ENCODE measurements at places on chromosomes 4 and X.

GRCh38 chr4:136056748-136057147 lies 1475.5 kb downstream of the PCDH18 start:
- H3K27ac ChIP-seq = no peak overlapping the region
- no peak for DNase-seq
- no peaks in the 10 kb centered on the region for H3K4me1 ChIP-seq
- H3K4me3 ChIP-seq = no peak overlapping the region
- no peaks in the 10 kb centered on the region for H3K27me3 ChIP-seq
- H3K36me3 ChIP-seq = no peaks in the 10 kb centered on the region

- H3K4me1 ChIP-seq = no peaks in the 10 kb centered on the region
- no peaks in the 10 kb centered on the region for H3K27me3 ChIP-seq
- no peak overlapping the region for H3K4me3 ChIP-seq
- no peak overlapping the region for H3K27ac ChIP-seq
These were observed 11.5 kb upstream of the TRAM1L1 start for GRCh38 chr4:117096886-117097285.

DNA sequence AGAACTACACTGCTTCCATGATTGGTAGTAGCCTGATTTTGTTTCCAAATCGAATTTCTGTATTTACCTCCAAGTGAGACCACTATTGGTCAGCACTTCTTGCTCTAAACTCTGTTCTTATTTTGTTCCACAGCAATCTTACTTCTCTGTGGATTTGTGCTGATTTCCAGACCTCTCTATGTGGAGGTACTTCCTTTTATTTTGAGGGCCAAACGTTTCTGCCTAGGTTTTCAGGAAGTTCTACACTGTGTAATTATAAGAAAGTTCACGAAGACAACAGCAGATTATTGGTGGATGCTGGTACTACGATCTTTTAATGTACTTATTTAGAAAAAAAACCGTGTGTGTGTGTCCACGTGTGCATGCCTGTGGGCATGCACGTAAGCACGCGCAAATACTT lies 46.7 kb downstream of the DTHD1 start:
- DNase-seq = no peak
- H3K27me3 ChIP-seq = no peaks in the 10 kb centered on the region
- H3K36me3 ChIP-seq = no peaks in the 10 kb centered on the region

DNA sequence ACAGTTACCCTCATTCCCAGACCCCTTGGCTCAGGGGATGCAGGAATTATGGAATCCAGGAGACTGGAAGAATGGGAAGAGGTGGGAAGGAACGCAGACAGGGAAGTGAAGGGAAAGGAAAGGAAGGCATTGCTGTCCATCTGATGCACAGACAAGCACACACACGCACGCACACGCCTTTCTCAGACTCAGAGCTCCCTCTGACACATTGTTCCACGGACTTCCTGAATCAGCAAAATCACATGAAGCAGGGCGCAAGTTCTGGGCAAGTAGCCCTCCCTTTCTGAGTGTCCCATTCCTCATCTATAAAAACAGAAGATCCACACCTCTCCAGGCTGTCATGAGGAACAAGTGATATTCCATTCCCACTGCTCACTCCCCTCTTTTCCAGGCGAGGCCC lies 13.2 kb downstream of the IQSEC2 start:
- no peak for DNase-seq
- no peaks in the 10 kb centered on the region for H3K36me3 ChIP-seq
- H3K27ac ChIP-seq = no peak overlapping the region
- peaks cover 29% of the 10 kb centered on the region for H3K27me3 ChIP-seq
- peaks cover 15% of the 10 kb centered on the region for H3K4me1 ChIP-seq

GRCh38 chr4:135672202-135672601 lies 1470.6 kb upstream of the PABPC4L start:
- DNase-seq = no peak
- H3K4me3 ChIP-seq = no peak overlapping the region
- no peaks in the 10 kb centered on the region for H3K36me3 ChIP-seq
- no peaks in the 10 kb centered on the region for H3K27me3 ChIP-seq
- no peak overlapping the region for H3K27ac ChIP-seq
- H3K4me1 ChIP-seq = no peaks in the 10 kb centered on the region

DNA sequence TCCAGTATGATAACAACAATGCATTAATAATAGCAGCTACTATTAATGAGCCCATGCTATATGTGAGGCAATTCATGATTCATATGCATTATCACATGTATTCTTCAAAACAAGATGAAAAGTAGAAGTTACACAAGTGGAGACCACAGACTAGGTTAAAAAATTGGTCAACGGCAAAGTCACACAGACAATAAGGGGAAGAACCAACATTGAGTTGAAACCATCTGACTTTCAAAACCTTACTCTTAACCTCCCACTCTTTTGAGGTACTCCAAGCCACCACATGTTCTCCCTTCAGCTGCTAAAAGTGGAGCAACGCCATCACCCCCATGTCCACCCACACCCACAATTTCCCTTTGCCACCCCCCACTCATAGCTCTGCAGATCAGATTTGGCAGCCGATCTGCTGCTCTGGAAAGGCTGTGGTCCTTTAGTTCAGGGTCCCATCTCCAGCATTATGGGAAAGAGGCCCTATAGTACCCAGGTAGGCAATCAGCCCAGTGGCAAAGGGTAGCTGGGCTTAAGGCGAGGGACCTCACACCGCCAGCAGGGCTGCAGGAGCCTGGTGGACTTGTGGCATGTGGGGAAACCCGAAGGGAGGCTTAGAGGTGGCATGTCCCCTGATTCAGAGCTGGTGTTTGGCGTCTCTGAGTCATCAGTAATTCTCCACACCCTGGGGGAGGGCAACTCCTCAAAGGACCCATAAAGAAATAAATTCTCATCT lies 33.5 kb upstream of the CYBB start:
- peaks cover 21% of the 10 kb centered on the region for H3K4me1 ChIP-seq
- no peak overlapping the region for H3K4me3 ChIP-seq

DNA sequence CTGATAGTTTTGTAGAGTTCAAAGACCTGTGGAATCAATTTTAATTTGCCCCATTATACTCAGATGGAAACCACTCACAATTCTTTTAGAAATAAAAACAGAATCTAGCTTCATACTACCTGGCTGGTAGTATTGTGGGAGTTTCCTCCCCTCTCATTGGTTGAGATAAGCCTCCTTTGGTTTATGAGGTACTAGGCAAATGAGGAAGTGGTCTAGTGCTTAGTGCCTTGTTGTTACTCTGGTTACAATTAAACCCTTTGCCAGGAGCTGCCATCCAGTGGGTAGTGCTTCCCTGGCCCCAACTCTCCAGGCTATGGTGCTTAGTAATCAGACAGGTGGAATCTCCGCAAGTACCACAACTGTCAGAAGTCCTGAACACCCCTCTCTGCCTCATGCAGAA lies 118.3 kb downstream of the CDKL5 start:
- H3K27ac ChIP-seq = no peak overlapping the region
- no peak overlapping the region for H3K4me3 ChIP-seq
- H3K27me3 ChIP-seq = peaks cover 3% of the 10 kb centered on the region
- no peaks in the 10 kb centered on the region for H3K36me3 ChIP-seq
- DNase-seq = no peak

GRCh38 chrX:26032111-26032912 lies 105.8 kb upstream of the MAGEB18 start:
- H3K27ac ChIP-seq = no peak overlapping the region
- H3K4me1 ChIP-seq = no peaks in the 10 kb centered on the region
- no peak for DNase-seq
- H3K27me3 ChIP-seq = no peaks in the 10 kb centered on the region

GRCh38 chr4:72209600-72209999 lies 177.8 kb downstream of the NPFFR2 start:
- no peak overlapping the region for H3K4me3 ChIP-seq
- H3K27ac ChIP-seq = no peak overlapping the region
- H3K27me3 ChIP-seq = peaks cover 2% of the 10 kb centered on the region
- no peak for DNase-seq
- H3K4me1 ChIP-seq = no peaks in the 10 kb centered on the region

GRCh38 chr4:112953262-112953661 lies 96.2 kb upstream of the ANK2 start:
- peaks cover 14% of the 10 kb centered on the region for H3K27me3 ChIP-seq
- H3K27ac ChIP-seq = no peak overlapping the region
- no peak overlapping the region for H3K4me3 ChIP-seq
- DNase-seq = no peak
